ENCODE measurements at places on chromosomes 3 and 15. TPM values are rescaled to one million over a fixed set of nuclear protein-coding genes. Genes with fewer than 3 reads are reported as not detected.

- no peak overlapping the region for H3K27ac ChIP-seq
- H3K27me3 ChIP-seq, result no peaks in the 10 kb centered on the region
- no peak for DNase-seq
- peaks cover 4% of the 10 kb centered on the region for H3K4me1 ChIP-seq
- H3K36me3 ChIP-seq, result no peaks in the 10 kb centered on the region
These were observed 514 bp upstream of the FAM174B start for GRCh38 chr15:92656089-92656488.

DNA sequence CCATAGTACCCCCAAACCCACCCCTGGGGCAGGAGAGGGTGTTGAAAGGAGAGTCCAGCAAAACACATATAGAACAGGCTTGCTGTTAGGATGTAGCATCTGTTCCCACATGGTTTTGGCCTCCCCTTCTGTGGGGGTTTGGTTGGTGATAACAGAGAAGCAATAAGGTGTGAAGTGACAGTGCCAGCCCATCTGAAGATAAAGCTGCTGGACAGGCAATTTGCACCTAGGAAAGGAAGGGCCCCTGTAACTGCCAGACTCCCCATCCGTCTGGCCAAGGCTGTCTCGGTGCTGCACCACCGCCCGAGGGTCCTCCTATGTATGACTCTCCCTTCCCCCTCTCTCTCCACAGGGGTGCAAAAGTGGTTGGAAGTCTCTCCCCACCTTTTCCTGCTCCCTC lies 94.5 kb upstream of the OXTR start:
- no peak overlapping the region for H3K4me3 ChIP-seq
- H3K36me3 ChIP-seq, result no peaks in the 10 kb centered on the region
- H3K27ac ChIP-seq, result no peak overlapping the region
- no peak for DNase-seq

The ABHD17C gene
- total RNA-seq, result 18.7 TPM

The COL6A6 gene
- not detected for total RNA-seq

The MAN2C1 gene
- total RNA-seq, result 106 TPM

DNA sequence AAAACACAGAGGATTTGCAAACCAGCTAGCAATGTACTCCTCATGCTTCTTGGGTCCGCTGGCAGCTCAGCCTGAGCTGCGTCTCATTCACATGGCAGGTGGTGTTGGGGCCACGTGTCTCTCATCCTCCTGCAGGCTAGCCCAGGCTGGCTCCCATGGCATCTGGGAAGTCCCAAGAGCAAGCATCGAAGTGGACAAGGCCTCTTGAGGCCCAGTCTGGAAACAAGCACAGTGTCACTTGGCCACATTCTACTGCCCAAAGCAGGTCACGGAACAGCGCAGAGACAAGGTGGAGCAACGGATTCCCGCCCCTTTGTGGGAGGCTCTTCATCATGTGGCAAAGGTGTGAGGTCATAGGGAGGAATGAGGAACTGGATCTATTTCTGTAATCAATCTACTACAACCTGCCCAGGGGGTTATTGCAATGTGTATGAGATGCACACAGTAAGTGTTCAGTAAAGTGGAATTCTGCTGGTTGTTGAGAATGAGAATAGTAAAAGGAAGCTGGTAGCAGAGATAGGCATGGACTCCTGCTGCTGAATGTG lies 128.3 kb downstream of the TPRA1 start:
- H3K4me1 ChIP-seq, result no peaks in the 10 kb centered on the region
- no peak overlapping the region for H3K27ac ChIP-seq
- DNase-seq, result no peak
- no peaks in the 10 kb centered on the region for H3K36me3 ChIP-seq

The BFSP2 gene
- not detected for total RNA-seq

DNA sequence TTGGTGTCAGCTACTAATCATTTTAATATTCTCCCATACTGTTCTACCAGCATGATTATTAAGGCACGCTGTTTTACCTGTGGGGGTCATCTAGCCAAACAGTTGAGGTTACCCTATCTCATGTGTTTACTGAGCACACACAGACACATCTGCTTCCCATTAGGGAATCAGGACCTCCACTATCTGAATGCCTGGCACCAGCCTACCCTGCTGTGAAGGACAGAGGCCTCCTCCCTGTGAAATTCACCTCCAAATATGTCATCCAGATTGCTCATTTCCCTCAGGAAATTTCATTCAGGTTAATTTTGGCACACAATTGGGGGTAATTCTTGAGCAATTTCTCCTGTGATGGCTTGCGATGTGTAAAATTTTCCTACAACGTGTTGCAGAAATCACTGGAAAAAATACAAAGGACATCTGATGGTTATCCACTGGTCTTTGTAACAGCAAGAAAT lies 155.6 kb upstream of the NR2E3 start:
- H3K36me3 ChIP-seq, result no peaks in the 10 kb centered on the region
- peak overlapping the region; percentile 78 for H3K27ac ChIP-seq
- peaks cover 44% of the 10 kb centered on the region for H3K4me1 ChIP-seq
- no peak for DNase-seq
- H3K4me3 ChIP-seq, result no peak overlapping the region

DNA sequence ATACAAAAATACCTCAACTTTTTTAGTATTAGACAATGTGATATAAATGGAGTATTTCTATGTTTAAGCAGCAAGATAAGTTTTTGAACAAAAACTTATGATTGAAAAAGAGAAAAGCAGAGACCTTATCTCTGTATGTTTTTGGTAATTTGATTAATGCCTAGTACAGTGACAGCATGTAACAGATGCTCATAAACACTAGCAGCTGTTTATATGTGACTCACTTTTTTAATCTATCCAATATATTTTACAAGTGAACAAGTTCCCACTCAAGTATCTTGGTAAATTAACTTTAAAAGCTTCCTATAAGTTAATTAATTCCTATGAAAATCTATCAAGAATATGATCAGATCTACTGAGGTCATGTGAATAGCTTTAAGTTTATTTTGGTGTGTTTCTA lies 55.1 kb downstream of the NGLY1 start:
- DNase-seq, result no peak
- no peak overlapping the region for H3K27ac ChIP-seq
- H3K4me1 ChIP-seq, result no peaks in the 10 kb centered on the region
- no peaks in the 10 kb centered on the region for H3K27me3 ChIP-seq

The HAPLN3 gene
- 3.1 TPM for total RNA-seq

GRCh38 chr3:32018757-32019564 lies 37.4 kb downstream of the ZNF860 start:
- peak overlapping the region; percentile 26 for H3K27ac ChIP-seq
- H3K36me3 ChIP-seq, result no peaks in the 10 kb centered on the region

GRCh38 chr15:44727485-44728231 lies 8.7 kb upstream of the TRIM69 start:
- H3K27me3 ChIP-seq, result no peaks in the 10 kb centered on the region
- no peak overlapping the region for H3K4me3 ChIP-seq
- peaks cover 15% of the 10 kb centered on the region for H3K4me1 ChIP-seq
- H3K36me3 ChIP-seq, result no peaks in the 10 kb centered on the region

GRCh38 chr3:71006810-71007785 lies 576.4 kb downstream of the FOXP1 start:
- DNase-seq, result no peak
- H3K4me3 ChIP-seq, result no peak overlapping the region
- H3K4me1 ChIP-seq, result no peaks in the 10 kb centered on the region
- H3K36me3 ChIP-seq, result no peaks in the 10 kb centered on the region

- H3K4me3 ChIP-seq, result no peak overlapping the region
- no peaks in the 10 kb centered on the region for H3K27me3 ChIP-seq
- no peak for DNase-seq
These were observed 212.5 kb downstream of the EPHB1 start for GRCh38 chr3:135007607-135008006.

GRCh38 chr3:123386477-123387040 lies 62.3 kb downstream of the ADCY5 start:
- DNase-seq, result no peak
- no peaks in the 10 kb centered on the region for H3K36me3 ChIP-seq
- H3K4me1 ChIP-seq, result peaks cover 19% of the 10 kb centered on the region
- H3K4me3 ChIP-seq, result no peak overlapping the region

The ACTRT3 gene
- 1.7 TPM for total RNA-seq

The GJD2 gene
- not detected for total RNA-seq

GRCh38 chr3:189229196-189229828 lies 57.5 kb downstream of the TPRG1 start:
- no peak overlapping the region for H3K27ac ChIP-seq
- H3K27me3 ChIP-seq, result no peaks in the 10 kb centered on the region
- DNase-seq, result no peak

DNA sequence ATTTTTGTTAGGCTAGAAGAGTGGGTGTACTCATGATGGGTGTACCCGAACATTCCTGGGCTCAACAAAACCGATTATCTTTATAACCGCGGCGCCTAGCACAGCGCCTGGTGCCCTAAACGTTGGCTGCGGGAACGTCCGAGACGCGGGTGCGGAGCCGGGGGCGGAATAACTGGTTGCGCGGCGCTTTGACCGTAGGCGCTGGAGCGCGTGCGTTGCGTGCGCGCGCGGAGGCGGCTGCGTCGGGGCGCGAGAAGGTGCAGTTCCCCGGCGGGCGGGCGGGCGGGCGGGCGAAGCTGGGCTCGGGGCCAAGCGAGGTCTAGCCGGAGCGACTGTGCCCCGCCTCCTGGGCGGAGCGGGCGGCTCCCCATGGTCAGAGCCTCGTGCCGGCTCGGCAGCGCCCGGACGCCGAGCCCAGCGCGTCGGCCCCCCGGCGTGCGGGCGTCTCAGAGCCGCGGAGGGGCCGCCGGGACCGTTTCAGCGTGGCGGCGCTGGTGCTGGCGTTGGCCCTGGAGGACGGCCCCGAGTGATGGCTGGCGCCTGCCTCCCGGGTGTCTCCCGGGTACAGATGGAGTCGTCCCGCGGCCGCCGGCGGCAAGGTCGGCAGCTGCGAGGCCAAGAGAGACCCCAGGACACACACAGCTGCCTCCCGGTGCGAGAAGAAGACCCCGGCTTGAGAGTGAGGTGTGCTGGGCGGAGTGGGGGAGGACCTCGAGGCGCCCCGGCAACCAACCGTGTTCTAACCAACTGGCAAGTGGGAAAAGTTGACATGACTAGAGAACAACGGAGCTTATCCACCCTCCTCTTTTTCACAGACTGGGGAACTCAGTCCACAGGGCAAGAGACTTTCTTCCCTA lies at the start of gene PLAAT1:
Gene PLAAT1, plus strand, starts transcription at position 373 of the 857 bp plus-strand sequence. CDS start 14,429 bp downstream, outside the sequence.
- DNase-seq, result no peak
- peak within 1 kb of the TSS; percentile 68 for H3K27ac ChIP-seq
- H3K4me1 ChIP-seq, result peaks cover 18% of the 10 kb centered on the region
- H3K4me3 ChIP-seq, result peak within 1 kb of the TSS; percentile 56
- H3K27me3 ChIP-seq, result peaks cover 9% of the 10 kb centered on the region

DNA sequence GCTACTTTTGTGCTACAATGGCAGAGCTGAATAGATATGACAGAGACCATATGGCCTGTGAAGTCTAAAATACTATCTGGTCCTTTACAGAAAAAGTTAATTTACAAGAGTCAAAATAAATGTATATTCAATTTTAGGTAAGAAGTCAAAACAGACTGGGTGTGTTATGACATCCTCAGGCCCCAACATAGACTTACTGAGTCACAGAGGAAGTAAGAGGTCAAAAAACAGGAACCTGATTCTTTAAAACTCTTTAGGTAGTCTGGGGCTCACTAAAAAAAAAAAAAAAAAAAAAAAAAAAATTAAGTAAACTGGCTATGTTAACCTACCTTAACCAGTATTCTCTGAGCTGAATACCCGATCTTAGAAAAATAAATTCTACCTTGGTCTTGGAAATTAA lies 13.1 kb downstream of the DNAAF4 start:
- H3K27ac ChIP-seq, result no peak overlapping the region
- H3K36me3 ChIP-seq, result no peaks in the 10 kb centered on the region
- no peak for DNase-seq
- no peak overlapping the region for H3K4me3 ChIP-seq
- H3K27me3 ChIP-seq, result no peaks in the 10 kb centered on the region

The COL6A5 gene
- 0.11 TPM for total RNA-seq

DNA sequence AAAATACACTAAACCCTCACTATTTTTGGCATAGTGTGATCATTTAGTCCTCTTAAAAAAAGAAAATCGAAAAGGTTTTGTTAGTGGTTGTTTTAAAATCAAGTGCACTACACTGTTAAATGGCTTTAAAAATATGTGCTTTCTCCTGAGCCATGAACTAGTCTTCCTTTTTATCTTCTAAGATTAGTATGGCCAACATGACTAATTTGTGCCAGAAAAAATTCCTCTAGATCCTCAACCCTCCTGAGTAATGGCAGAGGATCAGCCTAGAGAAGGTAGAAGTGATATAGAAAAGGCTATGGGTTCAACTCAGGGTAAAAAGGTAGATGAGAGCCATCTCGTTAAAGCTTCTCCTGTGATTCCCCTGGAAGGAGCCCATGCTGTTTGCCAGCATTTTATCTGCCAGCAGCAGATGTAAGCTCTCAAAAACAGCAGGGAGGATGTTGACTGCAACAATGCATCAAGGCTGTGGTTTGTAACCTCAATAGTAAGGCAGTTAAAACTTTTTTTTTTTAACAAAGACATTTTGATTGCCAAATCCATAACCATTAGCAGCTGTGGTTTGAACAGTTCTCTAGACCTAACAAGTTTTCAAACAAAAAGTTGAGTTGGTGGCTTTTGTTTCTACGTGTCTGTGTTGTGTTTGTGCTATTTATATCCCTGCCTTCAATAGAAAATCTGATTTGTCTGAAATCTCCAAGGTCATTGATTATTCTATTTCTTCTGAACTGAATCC lies 30.2 kb upstream of the ZNF609 start:
- no peak overlapping the region for H3K4me3 ChIP-seq
- H3K36me3 ChIP-seq, result no peaks in the 10 kb centered on the region
- no peaks in the 10 kb centered on the region for H3K27me3 ChIP-seq
- H3K27ac ChIP-seq, result peak overlapping the region; percentile 19

DNA sequence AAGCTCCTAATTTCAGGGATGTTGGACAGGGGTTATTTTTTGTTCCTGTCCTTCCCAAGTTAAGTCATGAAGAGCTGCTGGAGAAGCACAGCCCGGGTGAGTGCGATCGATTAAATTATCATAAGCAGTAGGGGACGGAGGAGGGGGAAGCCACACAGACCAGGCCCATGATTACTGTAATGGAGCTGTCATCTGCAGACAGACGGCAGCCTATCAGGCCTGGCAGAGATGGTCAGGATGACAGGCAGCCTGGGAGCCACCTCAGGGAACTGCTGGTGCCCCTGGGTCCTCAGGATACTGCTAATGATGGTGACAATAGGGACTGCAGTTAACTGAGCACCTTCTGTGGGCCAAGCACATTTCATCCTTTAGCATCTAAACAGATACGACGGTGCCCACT lies 147.7 kb downstream of the RAB11A start:
- no peak overlapping the region for H3K27ac ChIP-seq
- no peaks in the 10 kb centered on the region for H3K4me1 ChIP-seq
- H3K36me3 ChIP-seq, result no peaks in the 10 kb centered on the region
- DNase-seq, result no peak

The ANKUB1 gene
- total RNA-seq, result not detected

DNA sequence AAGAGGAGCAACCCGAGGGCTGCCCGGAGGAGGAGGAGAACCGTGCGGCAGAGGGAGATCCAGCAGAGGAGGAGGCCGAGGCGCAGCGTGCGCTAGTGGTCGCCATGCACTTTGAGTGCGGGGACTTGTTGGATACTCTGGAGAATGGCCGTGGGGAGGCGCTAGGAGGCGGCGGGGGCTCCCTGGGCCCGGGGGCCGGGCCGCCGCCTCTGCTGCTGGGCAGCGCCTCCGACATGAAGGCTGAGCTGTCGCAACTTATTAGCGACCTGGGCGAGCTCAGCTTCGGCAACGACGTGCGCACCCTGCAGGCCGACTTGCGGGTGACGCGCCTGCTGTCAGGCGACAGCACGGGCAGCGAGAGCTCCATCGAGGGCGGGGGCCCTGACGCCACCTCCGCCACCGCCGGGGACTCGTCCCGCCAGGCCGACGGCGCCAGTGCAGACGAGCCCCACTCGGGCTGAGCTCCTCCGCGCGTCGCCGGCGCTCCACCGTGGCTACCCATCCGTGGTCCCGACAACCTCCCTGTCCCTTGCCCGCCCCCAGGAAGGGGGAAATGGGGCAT lies 2.0 kb downstream of the FAM43A start:
- H3K4me3 ChIP-seq, result peak overlapping the region; percentile 87
- peak overlapping the region; percentile 79 for H3K27ac ChIP-seq
- peaks cover 29% of the 10 kb centered on the region for H3K4me1 ChIP-seq
- H3K27me3 ChIP-seq, result no peaks in the 10 kb centered on the region

Data from esophagus squamous epithelium (tissue), 5 donors.